ENCODE measurements at places on chromosomes 6 and 20.

GRCh38 chr20:63381781-63382431, 20.8 kb upstream of the CHRNA4 start:
- DNase-seq = peak; percentile 25

- DNase-seq = no peak
Measured at GRCh38 chr6:117495869-117496268, 13.4 kb downstream of the DCBLD1 start.

GRCh38 chr6:135465307-135465706, 32.2 kb downstream of the AHI1 start:
- DNase-seq = no peak

DNA sequence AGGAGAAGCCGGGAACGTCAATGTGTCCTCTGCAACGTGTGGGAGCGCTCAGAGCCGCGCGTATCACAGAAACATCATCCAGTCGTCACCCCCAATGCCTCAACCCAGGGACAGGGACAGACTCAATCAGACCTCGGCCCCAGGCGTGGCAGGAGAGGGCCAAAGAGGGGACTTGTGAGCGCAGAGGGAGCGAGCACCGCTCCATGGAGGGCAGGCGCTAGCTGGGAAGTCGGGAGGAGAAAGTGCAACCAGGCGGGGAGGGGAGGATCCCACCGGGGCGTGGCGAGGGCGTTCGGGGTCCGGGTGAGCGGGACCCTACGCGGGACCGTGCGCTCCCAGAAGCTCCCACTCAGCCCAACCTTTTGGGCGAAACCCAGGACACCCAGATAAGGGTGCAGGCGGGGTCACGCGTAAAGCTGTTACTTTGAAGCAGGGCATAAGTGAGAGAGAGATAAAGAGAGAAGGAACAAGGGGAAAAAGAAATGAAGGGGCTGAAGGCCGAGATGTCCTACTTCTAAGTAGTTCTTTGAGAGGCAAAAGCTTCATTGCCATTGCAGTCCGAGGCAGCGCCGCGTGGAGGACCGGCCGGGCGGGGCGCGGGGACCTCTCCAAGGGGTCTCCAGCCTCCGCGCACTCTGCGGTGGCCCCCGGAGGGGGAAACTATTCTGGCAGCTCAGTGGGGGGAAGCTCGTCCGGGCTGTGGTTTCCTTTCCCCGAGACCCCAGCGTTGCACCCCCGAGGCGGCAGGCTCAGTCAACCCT, 862 bp upstream of the SOBP start:
- no peak for DNase-seq

- DNase-seq = no peak
Measured at GRCh38 chr20:62210496-62210855, 9.6 kb downstream of the HRH3 start.

DNA sequence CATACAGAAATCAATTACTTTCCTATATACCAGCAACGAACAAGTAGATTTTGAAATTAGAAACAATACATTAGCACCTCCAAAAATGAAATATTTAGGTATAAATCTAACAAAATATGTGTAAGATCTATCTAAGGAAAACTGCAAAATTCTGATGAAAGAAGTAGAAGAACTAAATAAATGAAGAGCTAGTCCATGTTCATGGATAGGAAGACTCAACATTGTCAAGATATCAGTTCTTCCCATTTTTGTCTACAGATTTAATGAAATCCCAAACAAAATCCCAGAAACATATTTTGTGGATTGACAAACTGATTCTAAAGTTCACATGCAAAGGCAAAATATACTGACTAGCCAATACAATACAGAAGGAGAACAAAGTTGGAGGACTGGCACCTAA, 33.7 kb downstream of the PREP start:
- DNase-seq = no peak

- DNase-seq = no peak
Measured at GRCh38 chr6:88890860-88891845, 72.3 kb downstream of the RNGTT start.

- DNase-seq = peak; percentile 46
Measured at GRCh38 chr6:38713812-38714211, 1.3 kb upstream of the DNAH8 start.

GRCh38 chr6:47135772-47136171, 93.6 kb upstream of the ADGRF1 start:
- DNase-seq = no peak

DNA sequence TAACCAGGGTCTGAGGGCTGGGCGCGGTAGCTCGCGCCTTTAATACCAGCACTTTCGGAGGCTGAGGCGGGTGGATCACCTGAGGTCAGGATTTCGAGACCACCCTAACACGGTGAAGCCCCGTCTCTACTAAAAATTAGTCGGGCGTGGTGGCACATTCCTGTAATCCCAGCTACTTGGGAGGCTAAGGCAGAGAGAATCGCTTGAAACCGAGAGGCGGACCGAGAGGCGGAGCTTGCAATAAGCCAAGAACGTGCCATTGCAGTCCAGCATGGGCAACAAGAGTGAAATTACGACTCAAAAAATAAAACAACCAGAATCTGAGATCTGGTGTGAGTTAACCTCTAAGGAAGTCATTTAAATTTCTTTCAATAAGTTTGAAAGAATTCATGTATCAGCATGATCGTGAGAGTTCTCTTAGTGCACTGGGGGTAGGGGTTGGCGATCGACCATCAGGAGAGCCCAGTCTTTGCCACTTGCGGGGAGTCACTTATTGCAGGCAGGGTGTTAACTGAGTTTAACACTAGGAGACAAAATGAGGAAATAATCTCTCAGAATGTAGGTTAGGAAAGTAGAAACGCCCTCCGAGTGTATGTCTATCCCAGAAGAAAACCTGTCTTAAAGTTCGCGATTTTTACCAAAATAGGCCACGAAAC, 206.5 kb upstream of the ZNF184 start:
- no peak for DNase-seq

- DNase-seq = no peak
Measured at GRCh38 chr6:133995296-133995695, 42.3 kb downstream of the TBPL1 start.

DNA sequence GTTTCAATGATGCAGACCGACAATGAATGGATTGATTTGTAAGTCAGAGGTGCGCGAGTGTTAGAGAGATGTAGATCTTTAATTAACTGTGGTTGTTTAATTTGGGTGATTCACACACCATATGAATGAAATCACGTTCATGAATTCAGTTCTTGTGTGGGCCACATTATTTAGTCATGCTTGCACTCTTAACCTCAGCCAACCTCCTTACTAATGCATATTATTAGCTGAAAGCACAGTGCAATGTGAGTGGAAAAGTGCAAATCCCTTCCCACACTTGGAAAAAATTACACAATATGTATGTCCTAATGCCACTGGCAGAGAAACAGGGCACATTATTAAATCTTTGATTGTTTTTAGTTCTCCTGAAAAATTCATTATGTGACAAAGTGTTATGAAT, 512.5 kb downstream of the BCKDHB start:
- DNase-seq = no peak

GRCh38 chr6:28729501-28730402, 194.0 kb downstream of the TRIM27 start:
- DNase-seq = no peak

GRCh38 chr6:109318328-109318876, 63.9 kb downstream of the CD164 start:
- DNase-seq = no peak

DNA sequence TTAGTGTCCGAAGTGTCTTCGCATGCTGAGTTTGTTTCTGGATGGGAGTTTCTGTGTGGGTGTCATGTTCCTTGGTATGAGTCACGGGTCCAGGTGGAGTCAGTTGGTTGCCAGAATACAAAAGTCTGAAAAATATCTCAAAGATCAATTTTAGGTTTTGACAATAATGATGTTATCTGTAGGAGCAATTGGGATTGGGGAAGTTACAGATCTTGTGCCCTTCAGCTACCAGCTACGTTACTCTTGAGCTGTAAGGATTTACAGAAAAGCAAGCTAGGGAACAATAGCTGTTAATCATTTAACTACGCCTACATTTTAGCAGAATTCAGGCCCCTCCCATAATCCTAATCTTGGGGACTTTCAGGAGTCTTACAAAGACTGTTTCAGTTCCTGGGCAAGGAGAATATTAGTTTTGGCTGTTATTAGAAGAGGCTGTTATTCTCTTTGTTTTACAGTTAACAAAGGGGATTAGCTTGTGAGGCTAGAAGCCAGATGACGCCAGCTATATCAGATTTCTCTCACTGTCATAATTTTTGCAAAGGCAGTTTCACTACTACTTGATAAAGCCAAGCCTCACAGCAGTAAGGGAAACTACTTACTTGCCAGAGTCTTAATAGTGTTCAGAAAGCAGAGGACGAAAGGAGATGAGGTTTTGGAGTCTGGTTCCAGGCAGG, 15.4 kb upstream of the SLC22A16 start:
- no peak for DNase-seq

GRCh38 chr6:84685983-84686584, 78.3 kb downstream of the TBX18 start:
- DNase-seq = peak; percentile 1

GRCh38 chr20:3777716-3778629, 3.3 kb downstream of the SPEF1 start:
- DNase-seq = peak; percentile 52

DNA sequence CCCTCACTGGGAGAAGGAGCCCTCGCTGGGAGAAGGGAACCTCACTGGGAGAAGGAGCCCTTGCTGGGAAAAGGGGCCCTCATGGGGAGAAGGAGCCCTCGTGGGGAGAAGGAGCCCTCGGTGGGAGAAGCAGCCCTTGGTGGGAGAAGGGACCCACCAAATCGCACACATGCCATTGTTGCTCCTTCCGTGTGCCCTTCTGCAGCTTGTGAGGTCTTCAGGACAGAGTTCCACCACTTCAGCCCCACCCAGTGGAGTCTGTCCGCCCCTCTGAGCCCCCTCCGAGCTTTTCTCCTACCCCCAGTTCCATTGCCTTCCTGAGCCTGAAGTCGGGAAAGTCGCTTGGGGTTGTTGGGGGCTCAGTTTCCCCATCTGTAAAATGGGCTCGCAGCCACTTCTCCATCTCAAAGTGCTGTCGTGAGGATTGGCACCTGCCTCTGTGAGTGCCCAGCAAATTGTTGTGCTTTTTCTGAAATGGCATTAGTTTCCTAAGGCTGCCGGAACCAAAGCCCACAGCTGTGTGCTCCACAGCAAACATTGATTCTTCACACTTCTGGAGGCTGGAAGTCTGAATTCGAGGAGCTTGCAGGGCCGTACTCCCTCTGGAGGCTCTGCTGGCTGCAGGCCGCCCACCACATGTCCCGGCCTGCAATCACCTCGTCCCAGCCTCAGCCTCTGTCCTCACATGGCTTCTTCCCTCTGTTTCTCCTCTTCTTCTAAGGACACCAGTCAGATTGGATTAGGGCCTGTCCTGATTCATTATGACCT, 124.7 kb upstream of the PMEPA1 start:
- DNase-seq = no peak

- DNase-seq = no peak
Measured at GRCh38 chr6:122736616-122737015, 42.9 kb upstream of the FABP7 start.

DNA sequence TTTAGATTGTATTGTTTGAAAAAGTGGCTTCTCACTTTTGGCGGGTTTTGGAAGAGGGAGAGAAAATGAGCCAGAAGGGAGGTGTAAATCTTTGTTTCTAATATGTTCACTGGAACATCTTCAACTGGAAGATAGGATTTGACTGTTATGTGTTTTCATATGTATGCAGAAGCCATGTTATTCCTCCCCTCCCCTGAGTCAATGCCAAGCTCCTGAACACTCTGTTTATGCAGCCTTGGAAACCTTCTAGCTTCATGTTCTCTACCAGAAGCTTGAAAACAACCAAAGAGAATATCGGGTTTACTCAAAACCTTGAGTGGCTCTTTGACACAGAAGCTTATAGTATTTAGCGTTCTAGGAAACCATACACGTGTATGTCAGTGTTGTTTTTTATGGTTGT, 279.1 kb downstream of the PRL start:
- DNase-seq = no peak

- DNase-seq = no peak
Measured at GRCh38 chr20:48875233-48875913, 46.1 kb upstream of the ARFGEF2 start.

GRCh38 chr20:18005170-18005989, 36.6 kb downstream of the MGME1 start:
- DNase-seq = no peak

GRCh38 chr6:138239774-138240173, 21.5 kb upstream of the PBOV1 start:
- DNase-seq = no peak

DNA sequence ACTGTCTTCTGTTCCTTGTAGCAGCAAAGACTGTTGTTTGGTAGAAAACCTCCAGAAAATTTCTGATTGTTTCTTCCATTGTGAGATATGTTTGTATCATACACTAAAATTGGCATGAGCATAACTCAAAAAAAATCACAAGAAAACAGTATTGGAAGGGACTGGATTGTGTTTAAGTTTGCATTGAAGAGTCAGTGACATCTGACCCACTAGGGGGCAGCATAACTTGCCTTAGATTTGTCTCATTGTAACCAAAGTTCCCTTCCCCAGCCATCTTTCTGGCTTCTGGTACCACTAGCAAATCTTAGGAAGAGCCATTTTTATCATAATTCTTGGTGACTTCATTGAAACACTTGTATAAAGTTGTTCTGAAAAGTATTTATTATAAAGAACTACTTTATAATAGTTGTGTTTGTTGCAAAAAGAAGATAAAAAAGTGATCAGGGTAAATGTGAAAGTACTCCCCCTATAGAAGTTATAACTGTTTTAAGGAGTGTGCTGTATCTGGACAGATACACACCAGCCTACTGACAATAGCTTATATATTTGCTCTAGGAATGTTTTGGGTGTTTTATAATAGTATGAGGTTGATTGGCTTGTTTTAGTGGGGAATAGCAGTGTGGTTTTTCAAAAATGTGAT, 7.7 kb downstream of the CSTF1 start:
- DNase-seq = peak; percentile 82

DNA sequence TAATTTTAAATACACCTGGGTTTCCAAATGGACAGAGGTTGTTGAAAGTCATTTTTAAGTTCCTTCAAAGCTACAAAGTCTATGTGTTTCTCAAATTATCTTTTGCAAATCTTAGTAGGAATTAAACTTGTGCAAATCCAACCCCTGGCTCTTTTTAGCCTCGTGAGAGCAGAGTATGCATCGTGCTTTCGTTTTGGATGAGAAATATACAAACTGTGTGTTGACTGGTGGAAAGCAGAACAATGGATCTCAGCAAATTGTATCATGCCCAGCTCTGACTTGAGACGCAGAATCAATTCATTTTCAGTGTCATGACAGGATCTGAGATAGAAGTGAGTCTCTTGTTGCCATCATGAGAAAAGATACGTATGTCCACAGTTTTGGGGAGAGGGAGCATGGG, 542.4 kb upstream of the FLRT3 start:
- DNase-seq = no peak

DNA sequence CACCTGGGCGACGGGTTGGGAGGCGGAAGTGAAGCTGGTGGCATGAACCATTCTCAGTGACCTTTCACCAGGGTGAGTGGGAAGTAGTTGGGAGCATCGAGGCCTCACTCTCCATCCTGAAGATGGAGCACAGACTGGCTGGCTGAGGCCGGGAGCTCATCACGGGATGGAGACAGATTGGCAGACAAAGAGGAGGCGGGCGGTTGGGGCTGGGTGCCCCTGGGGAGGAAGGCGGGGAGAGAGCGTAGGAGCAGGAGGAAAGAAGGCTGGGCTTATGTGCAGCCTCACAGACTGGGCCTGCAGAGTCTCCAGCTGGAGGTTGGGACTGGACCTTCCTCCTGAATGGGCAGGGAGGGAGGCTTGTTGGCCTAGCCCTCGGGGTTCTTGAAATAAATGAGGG, 44.2 kb upstream of the SCRT2 start:
- DNase-seq = no peak
